ENCODE measurements at places on chromosomes 2 and 18.

GRCh38 chr2:195486520-195486919 is 170.5 kb upstream of the SLC39A10 start:
- DNase-seq: no peak

DNA sequence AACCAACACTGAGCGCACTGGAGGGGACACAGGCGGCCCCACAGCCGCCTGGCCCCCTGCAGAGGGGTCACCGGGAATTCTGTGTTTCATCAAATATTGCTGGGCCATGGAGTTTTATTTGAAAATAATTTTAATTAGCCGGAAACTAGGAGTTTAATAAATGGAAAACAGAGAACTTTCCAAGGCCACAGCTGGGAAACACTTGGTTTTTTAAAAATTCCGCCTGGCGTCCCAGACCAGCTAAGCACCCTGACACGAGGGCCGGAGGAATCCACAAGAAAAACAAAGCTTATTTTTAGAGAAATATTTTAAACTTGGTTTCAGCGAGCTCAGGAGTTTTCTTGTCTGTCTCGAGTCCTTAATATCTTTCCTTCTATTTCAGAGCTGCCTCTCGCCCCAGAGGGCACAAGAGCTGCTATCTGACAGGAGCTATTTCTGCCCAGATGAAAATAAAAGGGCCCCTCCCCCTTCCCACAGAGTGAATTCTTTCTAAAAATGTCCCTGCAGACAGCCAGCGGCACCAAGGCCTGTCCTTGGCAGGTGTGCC is 8.2 kb downstream of the ZFP36L2 start:
- no peak for DNase-seq

- DNase-seq: no peak
Measured at GRCh38 chr18:51541230-51541629, 343.7 kb upstream of the MEX3C start.

DNA sequence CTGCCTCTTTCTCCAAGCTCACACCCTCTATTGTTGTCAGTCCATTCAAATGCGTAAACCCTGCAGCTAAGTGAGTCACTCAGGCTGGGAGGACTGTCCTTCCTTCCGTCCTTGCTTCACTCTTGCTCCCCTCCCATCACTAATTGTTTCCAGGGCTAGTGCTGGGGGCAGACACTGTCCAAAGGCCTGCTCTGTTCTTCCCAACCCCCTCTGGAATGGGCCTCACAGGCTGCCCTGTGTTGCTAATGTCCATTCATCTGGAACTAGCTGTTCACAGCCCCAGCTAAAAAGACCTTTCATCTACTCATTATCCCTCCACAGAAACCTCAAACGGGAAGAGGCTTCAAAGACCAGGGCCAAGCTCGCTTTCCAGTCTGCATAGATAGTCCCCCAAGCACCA is 31.9 kb upstream of the NRP2 start:
- DNase-seq: no peak

GRCh38 chr2:156430236-156430979 is 5.8 kb upstream of the GPD2 start:
- no peak for DNase-seq

- DNase-seq: no peak
Measured at GRCh38 chr2:156532989-156533388, 96.8 kb downstream of the GPD2 start.

DNA sequence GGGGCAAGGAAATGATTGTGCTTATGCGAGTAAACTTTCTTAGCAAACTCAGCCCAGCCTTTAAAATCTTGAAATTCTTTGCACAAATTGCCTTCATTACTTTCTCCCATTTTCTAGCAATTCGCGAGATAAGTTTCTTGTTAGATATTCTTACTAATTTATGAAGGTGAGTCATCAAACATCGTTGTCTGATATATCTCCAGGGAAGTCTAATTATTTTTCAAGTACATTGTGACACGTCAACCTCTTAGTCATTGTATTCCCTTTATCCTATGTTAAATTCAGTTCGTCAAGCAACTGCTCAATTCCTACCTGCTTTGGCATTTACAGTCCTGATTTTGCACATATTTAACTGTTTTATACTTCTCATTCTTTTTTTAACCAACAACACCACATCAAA is 854.5 kb upstream of the CRIM1 start:
- DNase-seq: no peak
